Activated T-cell treated with anti-CD3 and anti-CD28 coated beads, Interleukin-2, amount 50 U/mL, for 24 hours (primary cell): ENCODE measurements at places on chromosomes 2 and 18.

- H3K4me1 ChIP-seq, result no peaks in the 10 kb centered on the region
- no peak overlapping the region for H3K27ac ChIP-seq
- H3K4me3 ChIP-seq, result no peak overlapping the region
- no peaks in the 10 kb centered on the region for H3K36me3 ChIP-seq
- no peak for DNase-seq
- H3K27me3 ChIP-seq, result peaks cover 15% of the 10 kb centered on the region
Measured at GRCh38 chr18:32381761-32382160, 88.9 kb downstream of the GAREM1 start.

DNA sequence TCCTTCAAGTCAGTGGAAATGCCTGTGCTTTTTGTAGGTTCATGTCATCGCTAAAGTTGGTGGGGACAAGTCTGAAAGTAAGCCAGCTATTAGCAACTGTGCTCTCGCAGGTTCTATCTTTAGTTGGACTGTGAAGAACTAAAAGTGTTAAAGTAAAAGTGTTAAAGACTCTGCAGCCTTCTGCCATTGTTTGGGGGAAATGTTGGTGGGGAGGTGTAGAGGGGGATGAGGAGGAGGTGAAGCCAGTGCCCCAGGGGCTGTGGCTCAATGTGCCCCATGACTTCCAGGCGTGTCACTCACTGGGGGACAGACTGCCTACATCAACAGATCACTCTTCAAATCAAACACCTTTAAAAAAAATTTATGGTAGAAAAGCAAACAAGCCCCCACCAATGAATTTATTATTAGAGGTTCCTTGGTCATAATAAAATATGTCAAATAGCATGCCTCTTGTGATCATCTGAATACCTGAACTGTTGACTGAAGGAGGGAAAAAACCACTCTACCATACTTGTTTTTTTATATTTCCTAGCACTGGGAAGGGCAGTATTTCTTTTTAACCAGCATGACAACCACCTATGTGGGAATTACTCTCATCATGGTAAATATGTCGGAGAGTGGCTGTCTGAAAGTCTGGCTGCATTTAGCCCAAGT, 19.3 kb downstream of the TGFA start:
- no peak overlapping the region for H3K27ac ChIP-seq
- H3K4me3 ChIP-seq, result no peak overlapping the region
- H3K27me3 ChIP-seq, result no peaks in the 10 kb centered on the region
- H3K36me3 ChIP-seq, result no peaks in the 10 kb centered on the region
- DNase-seq, result no peak

- H3K36me3 ChIP-seq, result no peaks in the 10 kb centered on the region
- H3K4me3 ChIP-seq, result no peak overlapping the region
- no peak overlapping the region for H3K27ac ChIP-seq
- no peak for DNase-seq
- H3K27me3 ChIP-seq, result peaks cover 6% of the 10 kb centered on the region
Measured at GRCh38 chr2:230060672-230061293, 7.9 kb downstream of the SLC16A14 start.

DNA sequence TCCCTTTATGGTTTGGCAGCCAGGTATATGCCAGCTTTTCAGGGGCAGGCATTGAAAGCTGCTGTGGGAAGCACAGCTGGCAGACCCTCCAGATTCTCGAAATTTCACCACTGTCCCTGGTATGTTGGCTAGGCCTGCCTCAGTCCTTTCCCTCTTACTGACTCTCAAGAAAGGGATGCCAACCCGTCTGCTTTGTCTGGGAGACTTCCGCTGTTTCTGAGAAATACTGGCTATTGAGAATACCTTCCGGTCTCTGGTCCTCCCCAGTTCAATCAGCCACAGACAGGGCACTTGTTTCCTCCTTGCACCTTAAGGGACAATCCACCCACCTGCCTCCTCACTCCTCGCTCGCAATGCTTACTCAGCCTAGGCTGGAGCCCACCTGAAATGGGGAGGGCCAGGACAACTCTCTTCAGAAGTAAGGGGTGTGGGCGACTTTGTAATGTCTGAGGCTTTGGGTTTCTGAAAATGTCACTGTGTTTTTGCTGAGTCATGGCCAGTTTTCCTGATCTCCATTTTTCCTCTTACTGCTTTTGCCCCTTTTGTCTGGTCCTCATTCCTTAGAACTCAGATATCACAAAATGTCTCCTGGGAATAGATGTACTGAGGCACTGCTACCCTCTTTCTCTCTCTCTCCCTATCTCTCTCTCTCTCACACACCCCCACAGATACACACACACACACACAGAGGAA, 571.1 kb downstream of the TNS1 start:
- no peak overlapping the region for H3K27ac ChIP-seq
- H3K4me3 ChIP-seq, result no peak overlapping the region
- no peaks in the 10 kb centered on the region for H3K36me3 ChIP-seq
- peaks cover 13% of the 10 kb centered on the region for H3K4me1 ChIP-seq

DNA sequence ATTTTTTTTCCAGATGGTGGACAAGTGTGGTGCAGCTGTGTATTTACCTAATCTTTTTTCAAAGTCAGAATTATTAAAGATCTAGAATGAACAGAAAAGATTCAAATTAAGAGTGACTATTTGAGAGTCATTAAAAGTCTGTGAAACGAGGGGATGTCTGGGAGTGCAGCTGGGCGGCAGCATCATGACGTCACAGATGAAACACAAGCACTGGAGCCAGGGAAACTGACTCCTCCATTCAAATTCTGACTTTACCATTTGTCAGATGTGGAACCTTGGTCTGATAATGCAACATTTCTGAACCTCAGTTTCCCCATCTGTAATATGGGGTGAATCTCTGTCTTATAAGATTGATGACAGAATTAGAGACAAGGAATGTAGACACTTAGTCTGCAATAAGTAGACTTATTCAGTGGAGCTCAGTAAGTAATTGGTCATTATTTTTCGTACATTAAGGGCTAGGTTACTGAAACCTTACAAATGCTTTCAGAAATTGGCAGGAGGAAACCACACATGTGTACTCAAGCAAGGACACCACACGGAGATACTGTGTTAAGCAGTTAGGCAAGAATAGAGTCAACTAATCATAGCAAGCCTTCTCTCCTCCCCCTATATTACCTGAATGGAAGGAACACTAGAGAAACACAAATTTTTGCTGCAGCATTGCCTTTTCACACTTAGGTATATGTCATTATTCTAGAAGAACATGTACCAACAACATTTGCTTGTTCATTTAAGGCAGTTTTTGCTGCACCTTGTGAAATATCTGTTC, 27.8 kb upstream of the CXXC1 start:
- no peaks in the 10 kb centered on the region for H3K36me3 ChIP-seq
- peaks cover 4% of the 10 kb centered on the region for H3K4me1 ChIP-seq
- DNase-seq, result no peak
- peaks cover 16% of the 10 kb centered on the region for H3K27me3 ChIP-seq
- no peak overlapping the region for H3K4me3 ChIP-seq
- H3K27ac ChIP-seq, result no peak overlapping the region

DNA sequence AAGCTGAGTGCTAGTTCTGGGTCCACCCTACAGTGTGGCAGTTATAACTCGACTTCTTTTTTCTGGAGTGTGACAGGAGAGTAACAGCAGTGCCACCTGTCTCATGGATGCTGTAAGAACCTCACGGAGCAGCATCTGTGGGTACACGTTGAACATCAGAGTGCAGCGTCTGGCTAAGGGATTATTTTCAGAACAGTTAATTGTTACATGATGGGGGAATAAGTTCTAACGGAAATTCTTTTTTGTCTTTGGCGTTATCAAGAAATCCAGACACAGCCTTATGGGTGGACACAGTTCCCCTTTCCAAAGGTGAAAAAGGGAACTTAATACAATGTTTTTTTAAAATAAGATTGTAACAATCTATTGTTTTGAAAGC, 28.3 kb upstream of the TOGARAM2 start:
- H3K4me3 ChIP-seq, result no peak overlapping the region
- H3K4me1 ChIP-seq, result peaks cover 33% of the 10 kb centered on the region
- H3K27ac ChIP-seq, result peak overlapping the region; percentile 19
- DNase-seq, result no peak
- peaks cover 26% of the 10 kb centered on the region for H3K36me3 ChIP-seq

DNA sequence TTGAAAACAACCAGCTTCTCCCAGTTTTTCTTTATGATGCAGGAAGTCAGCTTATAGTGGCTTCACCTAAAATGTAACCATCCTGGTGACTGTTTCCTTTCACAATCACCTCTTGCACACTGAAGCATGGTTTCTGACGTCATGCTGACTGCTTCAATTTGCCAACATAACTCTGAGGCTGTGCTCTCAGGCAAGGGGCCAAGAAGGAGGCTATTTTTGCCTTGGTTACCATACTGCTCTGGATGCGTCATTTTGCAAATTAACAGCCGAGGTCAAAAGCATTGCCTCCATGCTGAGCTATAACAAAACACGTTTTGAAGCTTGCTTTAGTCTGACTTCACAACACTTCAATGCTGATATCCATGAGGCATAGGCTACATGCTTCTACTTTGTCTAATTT, 397.8 kb downstream of the METTL4 start:
- H3K27ac ChIP-seq, result no peak overlapping the region
- no peak overlapping the region for H3K4me3 ChIP-seq
- H3K36me3 ChIP-seq, result no peaks in the 10 kb centered on the region
- H3K4me1 ChIP-seq, result no peaks in the 10 kb centered on the region
- DNase-seq, result no peak

GRCh38 chr2:217707131-217707611, 295.6 kb downstream of the TNS1 start:
- no peaks in the 10 kb centered on the region for H3K4me1 ChIP-seq
- no peak for DNase-seq
- H3K27ac ChIP-seq, result no peak overlapping the region
- peaks cover 3% of the 10 kb centered on the region for H3K27me3 ChIP-seq
- no peak overlapping the region for H3K4me3 ChIP-seq

GRCh38 chr2:34570266-34570872, 971.3 kb upstream of the FAM98A start:
- H3K27ac ChIP-seq, result no peak overlapping the region
- DNase-seq, result no peak
- H3K27me3 ChIP-seq, result no peaks in the 10 kb centered on the region
- H3K4me1 ChIP-seq, result no peaks in the 10 kb centered on the region

DNA sequence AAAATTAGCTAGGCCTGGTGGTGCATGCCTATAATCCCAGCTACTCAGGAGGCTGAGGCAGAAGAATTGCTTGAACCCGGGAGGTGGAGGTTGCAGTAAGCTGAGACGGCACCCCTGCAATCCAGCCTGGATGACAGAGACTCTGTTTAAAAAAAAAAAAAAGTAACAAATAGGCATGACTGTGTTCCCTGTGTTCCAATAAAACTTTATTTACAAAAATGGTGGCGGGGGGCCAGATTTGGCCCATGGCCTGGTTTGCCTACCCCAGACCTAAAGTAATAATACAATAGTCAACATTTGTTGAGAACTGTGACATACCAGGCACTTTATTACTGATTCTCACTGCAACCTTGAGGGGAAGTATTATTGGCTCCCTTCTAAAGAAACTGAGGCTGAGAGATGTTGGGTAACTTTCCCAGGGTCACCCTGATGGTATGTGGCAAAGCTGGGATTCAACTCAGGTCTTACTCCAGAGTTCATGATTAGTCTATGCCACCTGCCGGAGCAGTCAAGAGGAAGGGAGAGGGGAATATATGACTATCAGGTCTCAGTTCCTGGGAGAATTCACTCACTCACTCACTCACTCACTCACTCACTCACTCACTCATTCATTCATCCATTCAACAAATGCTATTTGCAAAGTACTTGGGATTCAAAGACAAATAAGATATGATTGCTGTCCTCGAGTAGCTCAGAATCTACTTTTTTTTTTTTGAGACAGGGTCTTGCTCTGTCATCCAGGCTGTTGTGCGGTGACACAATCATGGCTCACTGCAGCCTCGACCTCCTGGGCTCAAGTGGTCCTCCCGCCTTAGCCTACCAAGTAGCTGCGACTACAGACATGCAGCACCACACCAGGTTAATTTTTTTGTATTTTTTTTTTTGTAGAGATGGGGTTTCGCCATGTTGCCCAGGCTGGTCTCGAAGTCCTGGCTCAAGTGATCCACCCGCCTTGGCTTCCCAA, 14.3 kb upstream of the KCMF1 start:
- peaks cover 23% of the 10 kb centered on the region for H3K4me1 ChIP-seq
- H3K27ac ChIP-seq, result peak overlapping the region; percentile 53
- no peak for DNase-seq
- peaks cover 33% of the 10 kb centered on the region for H3K36me3 ChIP-seq
- no peak overlapping the region for H3K4me3 ChIP-seq

GRCh38 chr2:181851726-181852125, 39.8 kb upstream of the ITPRID2 start:
- H3K4me3 ChIP-seq, result no peak overlapping the region
- no peak for DNase-seq
- H3K4me1 ChIP-seq, result peaks cover 6% of the 10 kb centered on the region
- H3K36me3 ChIP-seq, result no peaks in the 10 kb centered on the region
- peaks cover 8% of the 10 kb centered on the region for H3K27me3 ChIP-seq

DNA sequence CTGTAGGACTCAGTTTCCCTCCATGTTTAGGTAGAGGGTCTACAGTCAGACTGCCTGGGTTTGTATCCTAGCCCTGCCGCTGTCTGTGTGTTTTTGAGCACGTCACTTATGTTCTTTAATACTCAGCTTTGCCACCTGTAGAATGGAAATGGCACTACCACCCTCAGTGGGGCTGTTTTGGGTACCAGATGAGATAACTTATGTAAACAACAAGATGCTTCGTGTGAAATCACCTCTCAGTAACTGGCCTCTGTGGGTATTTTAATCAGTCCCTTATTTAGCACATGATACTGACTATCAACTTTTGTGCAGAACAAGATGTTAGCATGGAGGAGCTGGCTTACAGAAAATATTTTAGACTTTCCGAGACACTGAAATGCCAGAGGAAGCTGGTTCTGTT, 296.0 kb downstream of the LRRTM1 start:
- no peaks in the 10 kb centered on the region for H3K27me3 ChIP-seq
- H3K4me3 ChIP-seq, result no peak overlapping the region

- DNase-seq, result no peak
- peaks cover 60% of the 10 kb centered on the region for H3K4me1 ChIP-seq
- H3K27ac ChIP-seq, result peak overlapping the region; percentile 92
- no peaks in the 10 kb centered on the region for H3K27me3 ChIP-seq
- H3K36me3 ChIP-seq, result peaks cover 56% of the 10 kb centered on the region
- peak overlapping the region; percentile 99 for H3K4me3 ChIP-seq
Measured at GRCh38 chr2:112646791-112647689, 1.3 kb downstream of the SLC20A1 start.

- H3K4me3 ChIP-seq, result no peak overlapping the region
- peaks cover 30% of the 10 kb centered on the region for H3K4me1 ChIP-seq
- peaks cover 82% of the 10 kb centered on the region for H3K27me3 ChIP-seq
- no peak for DNase-seq
- H3K36me3 ChIP-seq, result no peaks in the 10 kb centered on the region
- no peak overlapping the region for H3K27ac ChIP-seq
Measured at GRCh38 chr18:22166069-22166950, 3.1 kb upstream of the GATA6 start.
